ENCODE measurements at places on chromosomes 6 and 20. TPM values are rescaled to one million over a fixed set of nuclear protein-coding genes. Genes with fewer than 3 reads are reported as not detected.

Gene RIPPLY2
- total RNA-seq = not detected

Gene SNX5
- 112 TPM for total RNA-seq

Gene KIF6
- total RNA-seq = not detected

Gene HSPA1L
- total RNA-seq = 1.2 TPM

Gene LSM14B
- total RNA-seq = 11.4 TPM

Gene PGK2
- not detected for total RNA-seq

Gene SMIM29
- total RNA-seq = 7.1 TPM

Gene SLC18B1
- 3.9 TPM for total RNA-seq

Gene RFX6
- total RNA-seq = not detected

DNA sequence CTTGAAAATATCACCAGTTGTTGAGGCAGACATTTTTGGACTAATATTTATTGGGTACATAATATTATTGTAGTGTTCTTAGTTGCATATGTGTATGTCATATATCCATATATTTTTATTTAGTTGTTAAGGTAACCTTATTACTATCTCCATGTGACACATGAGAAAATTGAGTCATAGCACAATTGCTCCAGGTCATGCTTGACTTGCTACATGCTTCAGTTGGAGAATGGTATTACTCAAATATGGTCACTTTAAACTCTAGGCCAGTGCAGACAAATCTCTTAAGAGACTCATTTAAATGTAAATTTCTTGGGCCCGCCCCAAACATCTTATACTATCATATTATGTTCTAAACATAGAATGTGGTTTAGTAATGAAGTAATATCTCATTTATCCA, 246.1 kb downstream of the RIMS1 start:
- DNase-seq = no peak

DNA sequence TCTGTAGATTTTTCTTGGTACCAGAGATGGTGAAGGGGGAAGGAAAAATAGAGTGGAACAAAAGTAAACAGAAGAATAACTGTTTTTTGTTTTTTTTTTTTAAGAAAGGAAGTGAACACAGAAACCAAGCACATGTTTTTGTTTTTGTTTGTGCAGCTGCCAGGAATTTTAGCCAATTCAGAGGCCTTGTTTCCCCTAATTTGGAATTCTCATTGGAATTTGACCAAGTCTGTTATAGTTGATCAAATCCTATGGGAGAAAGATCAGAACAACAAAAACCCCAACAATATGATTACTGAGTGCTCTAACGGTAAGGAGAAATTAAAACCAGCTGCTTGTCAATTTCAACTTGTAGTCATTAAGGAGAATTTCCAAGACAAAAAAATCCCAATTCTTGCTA, 18.2 kb upstream of the IL22RA2 start:
- no peak for DNase-seq

DNA sequence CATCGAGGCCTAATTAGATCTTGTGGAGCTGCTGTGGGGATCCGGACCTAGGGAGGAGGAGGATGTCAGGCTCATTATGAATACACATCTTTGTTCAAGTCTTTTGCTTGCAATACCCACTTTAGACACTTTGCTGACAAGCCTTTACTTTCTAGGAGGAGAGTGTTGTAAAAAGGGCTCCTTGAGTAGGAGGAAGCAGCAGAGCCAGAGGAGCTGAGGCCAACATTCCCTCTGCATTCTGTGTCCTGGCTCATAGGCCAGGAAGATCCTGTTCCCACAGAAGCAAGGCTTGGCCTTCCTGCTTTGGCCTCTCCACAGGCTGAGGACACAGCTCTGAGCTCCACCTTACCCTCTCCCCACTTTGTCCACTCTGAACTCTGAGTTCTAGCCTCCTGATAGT, 67.1 kb downstream of the TPD52L1 start:
- DNase-seq = no peak

GRCh38 chr6:68247782-68248181, 387.3 kb upstream of the ADGRB3 start:
- DNase-seq = no peak

All from thoracic aorta (tissue), 2 donors.